ENCODE measurements at places on chromosomes 7 and 10.

DNA sequence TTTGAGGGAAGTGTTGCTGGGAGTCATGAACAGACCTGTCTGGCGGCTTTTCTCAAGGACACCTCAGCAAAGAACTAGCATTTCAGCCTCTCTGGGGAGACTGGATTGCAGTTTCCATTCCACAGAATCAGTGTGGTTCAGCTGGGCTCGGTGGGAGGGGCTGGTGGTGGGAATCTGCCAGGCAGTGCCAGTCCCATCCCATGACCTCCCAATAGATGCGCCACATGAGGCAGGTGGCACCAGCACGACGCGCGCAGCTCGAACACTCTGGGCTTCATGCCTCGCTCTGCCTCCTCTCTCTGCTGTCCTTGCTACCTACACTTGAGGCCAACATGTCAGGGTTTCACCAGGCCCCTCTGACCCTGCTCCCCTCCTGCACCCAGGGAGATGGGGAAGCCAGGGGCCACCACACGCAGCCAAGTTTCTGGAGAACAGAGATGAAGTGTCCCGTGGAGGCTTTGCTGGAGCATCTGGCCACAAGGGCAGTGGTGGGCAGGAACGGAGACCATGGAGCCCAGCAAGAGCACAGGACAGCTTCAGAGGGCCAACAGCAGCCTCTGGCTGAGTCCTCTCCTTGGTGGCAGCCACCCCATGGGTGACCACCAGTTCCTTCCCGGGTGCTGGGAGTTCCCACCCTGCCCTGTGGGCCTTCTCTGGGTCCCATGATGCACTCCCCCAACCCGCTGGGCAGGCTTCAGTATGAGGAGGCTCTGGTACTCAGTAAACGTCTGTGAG, 2.3 kb downstream of the NACAD start:
- DNase-seq, result no peak

DNA sequence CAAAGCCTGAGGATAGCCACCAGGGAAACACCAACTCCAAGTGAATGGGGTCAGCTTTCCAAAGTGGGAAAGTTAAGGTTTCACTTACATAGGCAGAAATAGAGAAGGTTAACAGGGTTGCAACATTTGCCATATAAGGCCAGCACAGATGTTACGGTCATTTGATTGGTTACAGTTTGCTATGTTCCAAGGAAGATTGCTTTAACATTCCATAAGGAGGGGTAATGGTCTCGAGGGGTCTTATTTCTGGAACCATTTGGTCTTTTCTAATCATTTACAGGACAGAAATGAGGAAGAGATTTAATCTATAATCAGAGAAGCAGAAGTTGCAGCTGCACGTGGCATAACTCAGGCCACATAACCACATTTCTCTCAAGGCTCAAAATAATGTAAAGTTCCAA, 679.4 kb upstream of the C7orf33 start:
- no peak for DNase-seq

DNA sequence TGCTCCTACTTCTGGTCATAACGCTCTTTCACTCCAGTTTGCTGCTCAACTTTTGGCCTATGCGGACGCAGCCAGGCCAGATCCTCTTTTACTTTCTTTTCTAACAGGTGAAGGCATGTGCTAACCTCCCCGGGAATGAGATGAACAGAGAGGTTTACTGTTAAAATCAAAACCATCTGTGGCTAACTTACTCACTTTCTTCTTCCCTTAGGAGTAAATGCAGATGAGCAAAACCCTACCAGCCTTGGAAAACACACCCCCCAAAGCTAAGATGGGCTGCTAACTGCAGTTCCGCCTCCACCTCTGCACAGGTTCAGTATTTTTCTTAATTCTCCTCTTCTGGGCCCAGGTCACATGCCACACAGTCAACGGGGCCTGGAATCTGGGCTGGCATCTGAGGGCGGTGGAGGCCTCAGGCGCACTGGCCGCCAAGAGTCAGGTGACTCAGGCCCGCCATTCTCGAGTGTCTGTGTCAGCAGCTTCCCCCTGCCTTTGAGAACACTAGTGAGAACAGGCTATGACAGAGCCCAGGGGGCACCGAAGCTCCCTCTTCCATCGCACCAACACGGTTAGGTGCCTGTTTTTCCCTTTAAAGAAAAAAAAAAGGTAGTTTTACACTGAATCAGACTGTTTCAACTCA, 11.1 kb downstream of the FAM53B start:
- DNase-seq, result no peak

- DNase-seq, result no peak
These were observed 492.4 kb downstream of the TNS3 start for GRCh38 chr7:47089461-47089860.

DNA sequence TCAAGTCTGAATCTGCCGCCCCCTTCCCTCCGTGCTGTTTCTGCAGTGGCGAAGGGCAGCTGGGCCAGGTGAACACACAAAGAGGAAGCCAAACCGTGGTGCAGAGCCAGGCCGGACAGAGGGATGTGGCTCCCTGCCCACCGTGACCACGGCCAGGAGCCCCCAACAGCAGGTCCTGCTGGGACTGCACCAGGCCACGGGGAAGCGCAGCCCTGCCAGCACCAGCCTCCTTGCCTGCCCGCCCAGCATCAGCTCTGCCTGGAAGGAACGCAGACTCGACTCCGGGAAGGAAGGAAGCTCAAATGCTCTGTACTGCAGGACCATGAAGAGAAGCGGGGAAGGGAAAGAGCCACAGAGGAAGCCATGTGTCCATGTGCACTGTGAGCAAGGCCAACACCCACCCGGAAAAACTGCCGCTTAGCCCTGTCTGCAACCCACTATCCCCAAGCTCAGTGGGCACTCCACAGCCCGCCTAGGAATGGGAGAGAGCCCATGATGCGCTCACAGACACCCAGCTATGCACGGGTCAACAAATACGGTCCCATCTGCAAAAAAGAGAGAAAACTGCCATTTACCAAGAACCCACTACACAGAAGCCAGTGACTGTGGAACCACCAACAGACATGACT, 19.0 kb downstream of the GPER1 start:
- no peak for DNase-seq

GRCh38 chr7:19248115-19248514, 102.9 kb upstream of the FERD3L start:
- no peak for DNase-seq
